Stimulated activated CD4-positive, alpha-beta T cell treated with anti-CD3 and anti-CD28 coated beads, Interleukin-2, amount 100 ng/mL, for 24 hours (primary cell): ENCODE measurements at places on chromosomes 1 and 21.

- no peak for DNase-seq
Observed at GRCh38 chr21:29798840-29799239, 141.0 kb downstream of the GRIK1 start.

GRCh38 chr1:159941141-159941540 lies 4.3 kb downstream of the IGSF9 start:
- DNase-seq: no peak

DNA sequence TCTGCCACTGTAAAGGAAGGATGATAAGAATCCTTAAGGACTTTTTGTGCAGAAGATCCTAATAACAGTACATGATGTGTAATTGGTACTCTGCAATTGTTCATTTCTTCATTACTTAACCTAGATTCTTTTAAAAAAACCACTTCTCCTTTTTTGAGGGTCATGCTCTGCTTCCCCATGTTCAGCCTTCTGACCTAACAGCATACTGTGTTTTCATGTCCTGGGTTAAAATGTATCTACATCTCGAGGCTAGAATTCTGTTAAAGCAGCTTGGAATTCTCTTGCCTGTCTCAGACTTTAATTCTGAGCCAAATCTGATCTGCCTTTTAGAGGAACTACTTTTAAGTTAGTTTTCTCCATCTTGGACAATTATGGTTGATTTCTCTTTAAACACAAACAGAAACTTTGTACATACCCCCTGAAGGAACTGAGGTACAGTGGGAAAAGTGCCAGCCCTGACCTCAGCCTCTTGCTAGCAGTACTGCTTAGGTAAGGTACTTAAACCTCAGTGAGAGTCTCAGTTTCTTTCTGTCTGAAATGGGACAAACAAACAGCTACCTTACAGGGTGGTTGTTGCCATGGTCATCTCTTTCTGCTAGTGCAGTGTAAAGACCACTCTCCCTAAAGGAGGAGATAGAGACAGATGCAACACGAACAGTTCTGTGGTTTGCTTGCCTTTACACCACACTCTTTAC lies 103.2 kb upstream of the DYNLT5 start:
- DNase-seq: no peak

DNA sequence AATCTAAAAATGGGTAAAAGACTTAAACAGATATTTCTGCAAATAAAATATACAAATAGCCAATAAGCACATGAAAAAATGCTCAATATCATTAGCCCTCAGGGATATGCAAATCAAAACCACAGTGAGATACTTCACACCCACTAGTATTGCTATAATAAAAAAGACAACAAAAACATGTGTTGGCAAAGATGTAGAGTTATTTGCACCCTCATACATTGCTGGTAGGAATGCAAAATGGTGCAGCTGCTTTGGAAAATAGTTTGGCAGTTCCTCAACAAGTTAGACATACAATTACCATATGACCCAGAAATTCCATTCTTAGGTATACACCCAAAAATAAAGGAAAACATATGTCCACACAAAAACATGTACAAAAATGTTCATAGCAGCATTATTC lies 30.2 kb downstream of the ZZZ3 start:
- no peak for DNase-seq

DNA sequence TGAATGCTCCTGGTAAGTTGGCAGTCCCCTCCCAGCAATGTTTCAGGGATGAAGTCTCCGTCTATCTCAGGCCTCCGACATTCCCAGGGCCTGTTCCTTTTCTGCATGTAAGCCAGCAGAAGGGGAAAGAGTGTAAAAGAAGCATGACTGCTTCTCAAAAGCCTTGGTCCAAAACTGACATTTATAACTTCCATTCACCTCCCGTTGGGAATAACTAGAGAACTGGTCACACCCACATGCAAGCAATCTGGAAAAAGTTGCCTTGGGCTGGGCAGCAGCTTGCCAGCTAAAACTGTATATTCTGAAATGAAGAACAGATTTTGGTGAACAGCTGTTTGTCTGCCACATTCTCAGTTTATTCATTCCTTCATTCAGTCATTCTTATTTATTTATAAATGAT lies 24.2 kb upstream of the NPL start:
- no peak for DNase-seq

GRCh38 chr1:32525053-32525452 lies 14.2 kb upstream of the ZBTB8A start:
- no peak for DNase-seq

GRCh38 chr21:29737186-29737585 lies 202.6 kb downstream of the GRIK1 start:
- DNase-seq: no peak

DNA sequence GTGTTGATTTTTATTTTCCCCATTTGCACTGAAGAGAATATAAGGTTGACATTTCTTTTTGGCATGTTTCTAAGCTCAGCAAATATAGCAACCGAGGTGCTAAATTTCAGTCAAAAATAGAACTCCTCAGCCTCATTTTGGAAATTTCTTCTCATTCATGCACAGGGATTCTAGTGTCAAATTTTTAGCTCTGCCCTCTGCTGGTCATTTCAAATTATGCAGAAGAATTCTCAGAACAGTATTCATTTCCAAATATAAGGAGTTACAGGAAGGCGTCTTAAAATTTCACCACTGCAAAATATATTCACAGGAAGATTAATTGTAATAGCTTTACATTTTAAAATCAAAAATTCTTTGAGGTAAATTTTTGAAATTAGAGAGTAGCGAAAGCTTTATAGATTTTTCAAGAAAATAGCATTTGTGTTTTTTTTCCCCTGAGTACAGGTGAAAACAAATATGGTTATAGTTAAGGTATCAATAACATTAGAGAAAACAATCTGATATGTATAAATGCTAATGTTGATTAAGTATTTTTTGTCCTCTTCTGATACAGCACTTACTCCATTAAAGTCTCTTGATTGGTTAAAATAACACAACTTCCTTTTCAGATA lies 57.9 kb downstream of the FMN2 start:
- no peak for DNase-seq

- DNase-seq: no peak
Observed at GRCh38 chr1:153793973-153794615, 18.9 kb downstream of the SLC27A3 start.

DNA sequence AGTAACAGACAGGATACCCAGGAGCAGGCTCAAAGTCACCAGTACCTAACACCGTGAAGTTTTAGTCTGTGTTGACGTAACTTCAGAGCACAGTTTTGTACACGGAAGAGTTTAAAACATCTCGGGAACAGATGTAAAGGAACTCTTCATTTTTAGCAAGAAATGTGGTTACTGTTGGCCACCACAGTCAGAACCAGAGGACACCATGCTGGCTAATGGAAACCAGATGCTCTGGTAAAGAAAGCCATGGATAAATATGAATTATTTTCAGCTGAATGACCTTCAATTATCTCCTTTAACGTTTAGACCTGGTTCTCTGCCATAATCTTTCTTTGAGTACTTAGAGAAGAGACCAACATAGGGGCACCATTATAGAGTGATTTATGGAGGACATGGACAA lies 115.9 kb downstream of the NTMT2 start:
- DNase-seq: no peak

DNA sequence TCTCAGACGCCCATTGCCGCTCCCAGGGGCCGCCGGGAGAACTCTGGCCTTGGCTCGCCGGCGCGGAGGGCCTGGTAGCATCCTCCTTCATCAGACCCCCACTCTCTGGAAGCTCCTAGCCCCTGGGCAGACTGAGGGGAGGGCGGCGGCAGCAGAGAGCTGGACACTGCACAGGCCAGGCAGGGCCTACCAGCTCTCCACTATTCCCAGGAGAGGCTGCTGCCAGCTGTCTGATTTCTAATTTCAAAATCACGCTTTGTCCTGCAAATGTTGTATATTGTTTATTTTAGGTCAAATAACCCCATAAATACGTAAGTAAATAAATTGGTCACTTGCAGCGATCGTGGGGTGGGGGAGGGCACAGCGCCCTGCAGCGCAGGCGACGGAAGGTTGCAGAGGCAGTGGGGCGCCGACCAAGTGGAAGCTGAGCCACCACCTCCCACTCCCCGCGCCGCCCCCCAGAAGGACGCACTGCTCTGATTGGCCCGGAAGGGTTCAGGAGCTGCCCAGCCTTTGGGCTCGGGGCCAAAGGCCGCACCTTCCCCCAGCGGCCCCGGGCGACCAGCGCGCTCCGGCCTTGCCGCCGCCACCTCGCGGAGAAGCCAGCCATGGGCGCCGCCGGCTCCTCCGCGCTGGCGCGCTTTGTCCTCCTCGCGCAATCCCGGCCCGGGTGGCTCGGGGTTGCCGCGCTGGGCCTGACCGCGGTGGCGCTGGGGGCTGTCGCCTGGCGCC lies at the start of gene MTARC1:
Gene MTARC1 (plus strand): TSS at position 577 of the 732 bp plus-strand sequence. CDS start 32 bp downstream, at position 609.
- DNase-seq: peak; percentile 20

DNA sequence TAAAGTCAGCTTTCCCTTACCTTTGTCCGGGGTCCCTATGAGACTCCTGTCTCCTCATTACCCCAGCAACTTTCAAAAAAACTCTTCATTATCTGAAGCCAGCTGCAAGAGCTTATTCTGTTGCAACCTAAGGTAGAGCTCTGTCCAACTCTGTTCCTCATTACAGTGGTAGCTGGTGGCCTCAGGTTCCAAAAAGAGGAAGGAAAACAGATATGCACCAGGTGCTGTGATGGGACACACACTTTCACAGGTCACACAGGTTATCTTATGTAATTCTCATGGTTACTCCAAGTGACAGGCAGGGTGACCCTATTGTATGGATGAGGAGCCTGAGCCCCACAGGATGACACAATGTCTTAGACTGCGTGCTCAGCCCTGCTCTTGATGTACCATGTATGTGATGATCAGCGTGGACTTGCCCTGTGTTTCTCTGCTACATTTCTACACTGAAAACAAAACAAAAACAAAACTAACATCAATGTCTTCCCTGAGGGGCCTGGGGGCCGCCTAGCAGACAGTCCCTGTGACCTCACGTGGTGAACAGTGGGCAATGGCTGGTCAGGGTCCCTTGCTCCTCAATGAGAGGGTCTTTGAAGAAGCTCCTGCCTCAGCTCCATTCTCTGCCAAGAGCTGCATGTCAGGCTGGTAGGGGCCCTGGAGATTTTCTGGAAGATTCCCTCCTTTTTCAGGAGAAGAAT lies 9.7 kb upstream of the TENT5C start:
- DNase-seq: no peak

DNA sequence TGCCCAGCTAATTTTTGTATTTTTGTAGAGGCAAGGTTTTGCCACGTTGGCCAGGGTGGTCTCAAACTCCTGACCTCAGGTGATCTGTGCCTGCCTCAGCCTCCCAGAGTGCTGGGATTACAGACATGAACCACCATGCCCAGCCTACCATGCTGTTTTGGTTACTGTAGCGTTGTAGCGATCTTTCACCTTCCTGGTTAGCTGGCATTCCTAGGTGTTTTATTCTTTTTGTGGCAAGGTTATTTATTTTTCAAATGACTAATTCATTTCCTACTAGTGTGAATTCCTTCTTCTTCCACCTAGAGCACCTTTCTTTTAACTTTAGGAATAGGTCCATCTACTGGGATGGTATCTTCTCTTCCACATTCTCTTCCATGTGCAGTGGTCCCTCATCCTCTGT lies 29.3 kb downstream of the TMEM200B start:
- no peak for DNase-seq

DNA sequence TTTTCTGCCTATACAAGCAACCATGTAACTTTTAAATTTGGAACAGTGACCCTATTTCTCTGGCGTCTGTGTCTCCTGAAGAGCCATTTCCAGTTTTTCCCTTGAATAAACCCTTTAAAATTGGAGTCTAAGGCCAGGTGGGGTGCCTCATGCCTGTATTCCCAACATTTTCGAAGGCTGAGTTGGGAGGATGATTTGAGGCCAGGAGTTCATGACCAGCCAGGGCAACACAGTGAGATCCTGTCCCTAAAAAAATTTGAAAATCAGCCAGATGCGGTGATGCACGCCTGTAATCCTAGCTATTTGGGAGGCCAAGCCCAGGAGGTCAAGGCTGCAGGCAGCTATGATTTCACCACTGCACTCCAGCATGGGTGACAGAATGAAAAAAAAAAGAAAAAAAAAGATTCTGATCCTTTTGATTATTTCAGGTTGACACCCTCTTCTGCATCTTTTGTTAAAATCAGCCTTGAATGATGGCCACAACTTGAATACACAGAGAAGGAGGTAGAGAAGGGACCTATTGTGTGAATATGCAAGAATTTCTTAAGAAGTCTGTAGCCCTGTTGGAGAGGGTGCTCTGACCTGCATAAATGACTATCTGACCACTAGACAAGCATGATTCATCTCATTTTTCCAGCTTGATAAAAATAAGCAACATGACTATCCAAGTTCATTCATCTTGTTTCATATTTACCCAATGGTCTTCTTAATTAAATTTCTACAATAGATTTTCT lies 40.2 kb upstream of the PARP1 start:
- DNase-seq: no peak

DNA sequence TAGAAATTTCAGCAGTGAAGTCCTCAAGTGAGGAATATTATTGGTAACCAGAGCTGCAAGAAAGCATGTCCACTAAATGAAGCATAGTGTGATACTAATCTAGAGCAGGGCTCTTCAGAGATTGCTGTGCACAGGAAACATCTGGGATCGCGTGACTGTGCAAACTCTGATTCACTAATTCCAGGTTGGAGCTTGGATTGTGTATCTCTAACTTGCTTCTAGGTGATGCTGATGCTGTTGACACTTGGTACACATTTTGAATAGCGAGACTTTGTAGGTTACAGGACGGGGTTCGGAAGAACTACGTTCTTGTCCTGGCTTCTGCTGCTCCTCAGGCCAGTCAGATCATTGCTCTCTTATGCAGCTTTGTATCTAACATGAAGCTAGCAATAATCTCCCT lies 66.5 kb downstream of the PRRX1 start:
- no peak for DNase-seq

GRCh38 chr1:93963585-93963984 lies 54.4 kb upstream of the GCLM start:
- no peak for DNase-seq
